ENCODE measurements at places on chromosomes 3 and 15. TPM values are rescaled to one million over a fixed set of nuclear protein-coding genes. Genes with fewer than 3 reads are reported as not detected.

DNA sequence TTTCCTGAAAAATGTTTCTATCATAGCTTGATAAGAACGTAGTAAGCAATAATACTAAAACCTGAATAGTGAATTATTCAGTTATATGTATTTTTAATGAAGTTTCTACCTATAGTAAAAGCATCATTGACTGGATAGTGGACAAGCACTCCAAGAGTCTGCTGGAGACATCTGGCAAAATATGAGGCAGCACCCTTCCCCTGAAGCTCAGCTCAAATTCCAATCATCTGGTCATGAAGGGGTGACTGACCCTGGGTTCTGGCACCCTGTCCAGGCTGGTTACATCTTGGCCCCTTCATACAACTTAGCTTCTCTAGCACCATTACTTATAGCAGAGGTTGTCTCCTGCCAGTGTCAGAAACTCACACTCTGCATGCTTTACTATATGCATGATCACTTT lies 455.4 kb downstream of the RAP2B start:
- DNase-seq, result no peak
- H3K27ac ChIP-seq, result no peak overlapping the region
- H3K4me3 ChIP-seq, result no peak overlapping the region
- H3K36me3 ChIP-seq, result peaks cover 6% of the 10 kb centered on the region
- H3K27me3 ChIP-seq, result no peaks in the 10 kb centered on the region

Gene ESYT3
- total RNA-seq, result 0.34 TPM

Gene ZBTB47
- 1.4 TPM for total RNA-seq

Gene SLC6A1
- total RNA-seq, result not detected

Gene GOLGA6B
- not detected for total RNA-seq

Gene RGMA
- total RNA-seq, result 0.54 TPM

All from activated T-helper 1 cell treated with anti-CD3 and anti-CD28 coated beads, Interleukin-12 subunit alpha, Interleukin-12 subunit beta, Interleukin-2, Interleukin-4 antibody, amounts not matched to agents 30 ng/mL and 10 ng/mL and 1 ng/mL, durations not matched to agents 14 hours and 24 hours and 36 hours (primary cell).